ENCODE measurements at places on chromosomes 12 and 14. TPM values are rescaled to one million over a fixed set of nuclear protein-coding genes. Genes with fewer than 3 reads are reported as not detected.

GRCh38 chr12:89971880-89972279 lies 263.2 kb upstream of the ATP2B1 start:
- no peak for DNase-seq

DNA sequence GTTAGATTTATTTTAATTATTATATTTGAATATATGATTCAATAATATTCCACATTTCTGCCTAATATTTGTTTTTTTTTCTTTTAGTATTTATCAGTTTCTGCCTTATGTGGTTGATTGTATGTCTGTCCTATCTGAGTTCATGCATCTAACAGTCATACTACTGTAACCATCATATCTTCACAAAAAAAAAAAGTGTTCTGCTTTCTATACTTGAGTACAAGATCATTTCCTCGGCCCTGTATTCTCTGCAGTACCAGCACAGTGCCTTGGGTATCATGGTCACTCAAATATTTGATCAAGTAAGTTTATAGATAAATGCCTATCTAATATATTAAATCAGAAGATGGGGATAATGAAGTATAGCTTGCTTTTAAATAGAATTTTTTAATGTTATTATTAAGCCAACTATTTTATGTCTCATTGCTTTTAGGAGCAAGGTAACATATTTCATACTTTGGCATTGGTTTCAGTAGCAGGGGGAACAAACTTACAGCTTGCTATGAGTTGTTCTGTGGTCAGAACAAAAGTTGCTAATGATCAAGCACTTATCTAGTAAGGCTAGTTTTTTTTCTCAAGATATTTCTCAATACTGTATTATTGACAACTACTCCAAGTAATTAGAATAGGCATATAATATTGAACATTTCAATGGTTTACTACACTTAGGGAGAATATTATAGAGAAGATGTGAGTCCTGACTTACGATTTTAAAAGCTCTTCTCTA lies 290.5 kb upstream of the FBXO33 start:
- no peak for DNase-seq

Gene OR4K5
- not detected for total RNA-seq

DNA sequence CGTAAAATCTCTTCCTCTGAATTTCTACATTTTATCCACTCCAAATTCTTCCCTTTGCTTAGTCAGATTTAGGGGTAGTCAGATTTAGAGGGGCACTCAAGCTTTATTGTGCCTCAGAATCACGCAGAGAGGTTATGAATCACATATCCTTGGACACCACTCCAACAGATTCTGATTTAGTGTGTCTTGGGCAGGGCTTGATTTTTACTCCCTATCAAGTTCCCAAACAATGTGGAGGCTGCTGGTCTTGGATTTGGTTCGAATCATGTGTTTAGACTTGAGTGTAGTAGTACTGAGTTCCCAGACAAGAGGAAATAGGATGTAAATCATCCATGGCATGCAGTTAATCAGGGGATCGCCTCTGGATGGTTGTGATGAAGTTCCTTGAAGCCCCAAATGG lies 298.1 kb upstream of the CLEC14A start:
- DNase-seq: no peak

- DNase-seq: no peak
Observed at GRCh38 chr12:94109160-94109559, 39.2 kb upstream of the PLXNC1 start.

Data from CD4-positive, alpha-beta T cell (primary cell).